ENCODE measurements at places on chromosomes 2 and 18.

- no peak for DNase-seq
These were observed 5.7 kb upstream of the CHN1 start for GRCh38 chr2:175010848-175011254.

DNA sequence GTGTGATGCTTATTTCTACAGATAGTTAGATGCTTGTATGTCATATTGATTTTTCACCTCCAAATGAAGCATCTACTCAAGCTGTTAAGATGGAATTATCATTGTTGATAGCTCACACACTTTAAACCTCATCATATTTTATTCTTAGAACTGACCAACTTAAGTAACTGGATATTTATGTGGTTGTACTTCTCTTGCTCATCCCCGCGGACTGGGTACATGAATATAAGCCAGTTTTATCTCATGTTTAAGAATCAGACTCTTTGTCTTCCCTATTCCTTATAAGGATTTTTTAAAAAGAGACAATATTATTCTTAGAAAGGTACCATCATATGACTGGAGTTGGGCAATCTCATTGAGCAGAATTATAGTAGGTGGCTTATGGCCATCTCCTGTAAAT, 358.7 kb downstream of the DSC3 start:
- no peak for DNase-seq

DNA sequence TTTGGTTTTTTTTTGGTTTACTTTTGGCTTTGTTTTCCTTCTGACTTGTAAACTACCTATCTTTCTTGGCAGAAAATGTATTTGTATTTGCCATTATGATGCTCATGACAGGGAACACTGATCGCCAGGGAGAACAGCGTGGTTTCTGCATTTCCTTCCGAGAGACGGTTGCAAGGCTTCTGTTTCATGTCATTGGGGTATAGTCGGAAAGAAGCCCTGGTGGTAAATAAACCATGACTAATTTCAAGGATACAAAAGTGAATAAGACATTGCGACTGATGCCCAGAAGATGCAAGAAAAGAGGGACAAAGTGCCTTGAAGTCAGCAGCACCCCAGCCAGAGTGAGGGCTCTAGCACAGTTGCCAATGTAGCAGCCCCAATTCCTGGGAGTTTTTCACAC, 4.2 kb upstream of the CAPN14 start:
- DNase-seq = no peak

DNA sequence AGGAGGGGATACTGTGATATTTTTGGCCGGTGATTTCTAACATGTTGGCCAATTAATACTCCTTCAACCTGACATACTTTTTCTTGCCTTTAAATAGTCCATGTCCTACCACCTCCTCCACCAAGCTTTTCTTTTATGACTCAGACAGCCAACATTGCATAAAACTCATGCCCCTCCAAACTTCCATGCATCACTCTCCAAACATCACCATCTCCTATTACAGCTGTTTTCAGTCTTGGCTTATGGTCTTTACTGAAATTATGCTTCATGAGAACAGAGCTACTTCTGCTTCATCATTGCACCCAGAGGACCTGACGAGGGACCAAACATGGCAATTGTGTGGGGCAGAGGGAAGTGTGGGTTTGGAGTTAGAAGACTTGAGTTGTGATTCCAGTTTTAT, 305.4 kb downstream of the LPIN1 start:
- no peak for DNase-seq

DNA sequence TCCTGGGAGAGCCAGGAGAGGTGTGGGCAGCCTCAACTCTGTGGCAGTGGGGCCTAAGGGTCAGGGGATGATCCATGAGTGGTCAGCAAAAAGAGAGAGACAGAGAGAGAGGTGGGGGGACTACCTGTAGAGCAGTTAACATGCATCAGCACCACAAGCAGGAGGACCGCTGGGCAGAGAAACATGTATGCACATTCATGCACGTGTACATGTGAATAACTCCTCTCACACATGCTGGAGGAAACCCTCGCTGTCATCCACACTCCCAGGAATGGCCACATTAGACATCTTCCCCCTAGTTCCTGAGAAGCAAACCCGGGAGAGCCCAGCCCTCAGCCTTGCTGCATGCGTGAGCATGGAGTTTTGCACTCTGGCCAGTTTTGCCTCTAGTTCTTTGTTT, 166.1 kb downstream of the SMAD7 start:
- no peak for DNase-seq

- no peak for DNase-seq
These were observed 117.8 kb downstream of the PTPRM start for GRCh38 chr18:7684966-7685365.

Measured in dorsolateral prefrontal cortex (tissue), 122 donors.